ENCODE measurements at places on chromosomes 3 and 15. TPM values are rescaled to one million over a fixed set of nuclear protein-coding genes. Genes with fewer than 3 reads are reported as not detected.

Gene LIPC
- polyA plus RNA-seq, result 0.61 TPM

Gene DHFR2
- polyA plus RNA-seq, result 2.7 TPM

Gene CCRL2
- 1.7 TPM for polyA plus RNA-seq

Gene MOBP
- 0.05 TPM for polyA plus RNA-seq

Gene PPIP5K1
- 6.8 TPM for polyA plus RNA-seq

Gene ADGRG7
- polyA plus RNA-seq, result not detected

Gene SAXO2
- polyA plus RNA-seq, result 3.8 TPM

Gene A4GNT
- polyA plus RNA-seq, result not detected

Gene FEZF2
- not detected for polyA plus RNA-seq

Gene CLDN16
- 0.05 TPM for polyA plus RNA-seq

Gene BTD
- 8.0 TPM for polyA plus RNA-seq

Gene NPAP1
- not detected for polyA plus RNA-seq

Gene PLCB2
- 18.5 TPM for polyA plus RNA-seq

Gene SYNPR
- 3.8 TPM for polyA plus RNA-seq

Gene WDR93
- 0.05 TPM for polyA plus RNA-seq

Gene KAT2B
- 20.9 TPM for polyA plus RNA-seq

Gene MORC1
- polyA plus RNA-seq, result not detected

Gene GUCA1C
- polyA plus RNA-seq, result not detected

Gene ARGFX
- polyA plus RNA-seq, result not detected

Gene OXTR
- 0.11 TPM for polyA plus RNA-seq

Gene PRTG
- 0.23 TPM for polyA plus RNA-seq

Gene RFX7
- 1.1 TPM for polyA plus RNA-seq
